ENCODE measurements at places on chromosomes 4 and X.

DNA sequence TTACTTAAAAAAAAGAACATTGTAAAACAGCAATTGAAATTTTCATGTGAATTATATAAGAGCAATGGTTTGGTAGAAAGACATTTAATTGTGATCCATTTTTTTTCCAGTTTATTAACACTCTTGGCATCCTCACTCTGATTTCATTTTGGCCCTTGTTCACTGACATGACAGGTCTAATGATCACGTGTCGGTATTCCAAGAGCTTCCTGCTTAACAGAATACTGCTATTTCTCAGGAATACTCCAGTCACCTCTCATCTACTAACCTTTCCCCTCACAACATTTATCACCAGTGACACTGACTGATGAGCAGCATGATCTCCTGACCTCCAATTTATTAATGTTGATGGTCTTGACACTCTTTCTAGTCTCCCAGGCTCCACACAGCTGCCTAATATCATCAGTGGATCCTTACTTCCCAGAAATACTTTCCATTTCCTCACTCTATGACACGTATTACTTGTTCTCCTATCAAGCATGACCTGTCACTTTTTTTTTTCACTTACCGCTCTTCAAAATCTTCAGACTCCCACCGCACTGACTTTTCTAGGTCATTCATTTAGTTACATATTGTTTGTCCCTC lies 847.8 kb upstream of the SLIT2 start:
- no peak for DNase-seq

DNA sequence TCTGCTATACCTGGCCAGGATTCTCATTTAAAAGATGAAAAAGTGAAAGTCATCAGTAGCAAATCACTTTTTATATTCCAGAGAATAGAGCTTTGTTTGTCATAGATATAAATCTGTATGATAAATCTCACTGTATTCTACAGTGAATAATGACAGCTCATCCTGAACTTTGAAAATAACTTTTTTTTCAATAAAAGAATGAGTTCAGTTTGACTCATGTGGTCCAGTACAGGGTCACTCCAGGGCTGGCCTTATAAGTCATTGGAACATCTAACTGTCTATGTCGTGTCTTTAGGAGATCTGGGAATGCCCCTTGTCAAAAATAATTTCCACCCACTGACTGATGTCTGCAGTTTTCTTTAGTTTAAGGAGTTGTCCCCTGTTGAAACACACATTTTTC lies 18.5 kb upstream of the CXCL8 start:
- DNase-seq: no peak

- no peak for DNase-seq
Observed at GRCh38 chr4:3771939-3772495, 5.8 kb downstream of the ADRA2C start.

DNA sequence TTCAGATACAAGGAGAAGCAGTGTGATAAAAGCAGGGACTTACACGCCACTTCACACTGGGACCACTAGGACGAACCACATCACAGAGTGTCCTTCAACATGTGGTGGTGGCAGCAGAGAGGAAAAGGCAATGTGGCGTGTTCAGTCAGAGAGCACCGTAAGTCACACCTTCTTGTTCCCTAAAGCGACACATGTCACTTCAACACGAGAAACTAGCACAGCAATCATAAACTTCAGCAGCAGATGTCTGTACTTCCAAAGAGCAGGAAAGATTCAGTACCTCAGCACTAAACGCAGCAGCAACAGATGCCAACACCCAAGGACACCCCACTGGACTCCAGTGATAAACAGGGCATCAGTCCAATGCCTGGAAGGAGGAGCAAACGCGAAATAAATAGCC lies 96.7 kb downstream of the AREG start:
- DNase-seq: no peak

DNA sequence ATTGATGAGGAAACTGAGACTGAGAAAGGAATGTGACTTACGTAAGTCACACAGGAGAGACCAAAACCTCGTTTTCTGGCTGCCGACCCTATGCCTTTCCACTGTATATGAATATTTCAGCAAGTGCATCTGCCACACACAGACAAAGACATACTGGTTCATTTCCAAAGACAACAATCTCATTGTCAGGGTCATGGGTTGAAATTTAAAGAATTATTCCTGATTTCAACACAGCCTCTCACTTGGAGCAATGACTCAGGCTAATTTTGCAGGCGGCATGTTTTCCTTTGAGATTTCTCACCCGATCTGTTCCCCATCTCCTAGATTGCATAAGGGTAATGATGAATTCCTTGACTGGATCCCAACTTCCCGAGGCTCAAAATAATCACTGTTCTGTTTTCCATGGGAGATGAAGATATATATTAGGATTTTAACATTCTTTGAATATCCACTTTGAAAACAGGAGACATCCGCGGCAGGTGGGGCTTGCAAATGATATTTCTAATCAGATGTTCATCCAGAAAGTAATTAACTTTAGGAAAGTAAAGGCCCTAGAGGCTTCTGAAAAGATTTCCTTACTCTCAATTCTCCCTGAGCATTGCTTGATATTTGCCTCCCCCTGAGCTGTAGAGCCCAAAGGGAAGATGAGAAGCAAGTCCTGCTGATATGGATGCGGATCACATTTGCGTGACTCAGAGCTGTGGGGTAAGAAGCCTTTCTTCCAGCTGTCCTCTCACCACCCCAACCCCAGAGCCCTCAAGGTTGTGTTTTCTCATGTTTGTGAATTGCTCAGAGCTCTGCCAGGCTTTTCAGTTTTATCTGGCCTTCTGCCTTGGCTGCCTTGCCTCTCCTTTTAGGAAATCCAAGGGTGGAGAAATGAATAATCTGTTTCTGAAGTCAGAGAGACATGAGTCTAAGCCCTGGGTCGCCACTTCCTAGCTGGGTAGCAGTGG lies 361.1 kb upstream of the BOD1L1 start:
- peak; percentile 20 for DNase-seq

DNA sequence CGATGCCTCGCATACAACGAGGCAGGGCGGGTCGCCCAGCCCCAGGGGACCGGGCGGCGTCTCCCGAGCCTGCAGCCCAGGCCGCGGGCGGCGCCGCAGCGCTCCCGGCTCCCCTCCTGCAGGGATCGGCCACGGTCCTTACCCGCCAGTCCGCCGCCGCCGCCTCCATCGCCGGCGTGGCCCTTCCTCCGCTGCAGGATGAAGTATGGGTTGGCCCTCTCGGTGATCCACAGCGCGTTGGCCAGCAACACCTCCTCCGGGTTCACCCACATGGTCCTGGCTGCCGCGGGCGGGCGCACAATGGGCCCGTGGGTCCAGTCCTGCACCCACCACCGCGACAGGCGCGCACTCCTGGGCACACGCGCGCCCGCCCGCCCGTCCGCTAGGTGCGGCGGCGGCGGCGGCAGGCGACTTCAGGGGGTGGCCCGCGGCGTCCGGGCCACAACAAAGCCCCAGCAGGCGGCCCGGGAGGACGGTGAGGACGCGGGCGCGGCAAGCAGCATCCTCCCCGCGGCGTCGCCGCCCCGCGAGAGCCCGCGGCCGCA lies 339 bp downstream of the TBC1D9 start:
- DNase-seq: peak; percentile 14

GRCh38 chr4:182925298-182925757 lies 8.1 kb upstream of the DCTD start:
- peak; percentile 66 for DNase-seq

DNA sequence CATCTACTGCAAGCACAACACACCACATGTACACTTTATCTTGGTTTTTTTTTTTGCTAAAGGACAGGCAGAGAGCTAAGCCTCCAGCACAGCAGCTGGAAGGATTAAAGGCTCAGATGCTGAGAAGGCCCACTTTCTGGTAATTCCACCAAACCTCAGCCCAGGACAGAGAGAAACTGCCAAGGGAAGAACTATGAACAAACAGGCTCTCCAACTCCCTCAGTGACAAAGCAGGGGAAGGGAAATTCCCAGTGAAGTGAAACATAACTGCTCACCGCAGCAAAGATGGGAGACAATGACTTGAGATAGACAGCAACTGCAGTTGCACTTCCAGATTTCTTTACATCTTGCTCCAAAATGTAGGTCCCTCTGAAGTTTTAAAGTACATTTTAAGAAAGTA lies 4.8 kb downstream of the PROM1 start:
- DNase-seq: no peak

DNA sequence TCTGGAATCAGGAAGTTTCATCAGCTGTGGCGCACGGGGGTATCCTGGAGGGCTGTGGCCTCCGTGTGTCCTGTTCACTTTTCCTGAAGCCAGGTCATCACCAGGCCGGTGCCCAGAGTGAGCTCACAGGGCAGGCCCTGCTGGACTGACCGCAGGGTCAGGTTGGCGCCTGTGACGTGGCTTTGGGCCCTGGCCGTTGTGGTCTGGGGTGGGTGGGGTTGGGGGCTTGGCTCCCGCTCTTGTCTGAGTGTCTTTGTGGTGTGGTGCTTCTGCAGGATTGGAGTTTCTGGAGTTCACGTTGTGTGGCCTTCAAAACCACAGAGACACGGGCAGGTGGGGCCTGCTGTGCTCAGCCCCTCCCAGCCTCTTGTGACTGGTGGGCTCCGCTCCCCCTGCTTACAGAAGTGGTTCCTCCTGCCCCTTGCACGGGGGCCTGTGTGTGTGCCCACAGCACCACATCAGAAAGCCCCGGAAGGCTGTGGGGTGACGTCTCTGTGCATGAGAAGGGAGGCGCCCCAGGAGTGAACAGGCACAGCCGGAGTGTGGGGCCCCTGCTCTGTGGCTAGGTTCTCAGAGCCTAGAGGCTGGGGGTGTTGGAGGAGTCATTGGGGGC lies 9.5 kb downstream of the RGS12 start:
- DNase-seq: no peak

DNA sequence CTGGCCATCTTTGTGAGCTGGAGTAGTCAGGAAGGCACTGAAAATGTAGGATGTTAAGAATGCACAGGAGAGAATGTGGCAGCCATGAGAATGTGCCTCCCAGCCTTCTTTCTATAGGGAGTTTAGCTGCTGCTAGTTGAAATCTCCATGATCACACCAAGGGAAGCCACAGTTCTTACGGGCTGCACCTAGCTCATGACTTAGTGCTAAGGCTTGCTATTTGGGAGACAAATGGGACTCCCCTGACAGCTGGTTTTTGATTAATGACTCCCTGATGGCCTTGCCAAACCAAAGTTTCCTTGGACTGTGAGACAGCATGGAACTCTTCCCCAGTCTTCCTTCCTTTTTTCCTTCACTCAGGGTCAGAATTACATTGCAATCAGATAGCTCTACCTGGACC lies 9.2 kb downstream of the CTSO start:
- DNase-seq: no peak

DNA sequence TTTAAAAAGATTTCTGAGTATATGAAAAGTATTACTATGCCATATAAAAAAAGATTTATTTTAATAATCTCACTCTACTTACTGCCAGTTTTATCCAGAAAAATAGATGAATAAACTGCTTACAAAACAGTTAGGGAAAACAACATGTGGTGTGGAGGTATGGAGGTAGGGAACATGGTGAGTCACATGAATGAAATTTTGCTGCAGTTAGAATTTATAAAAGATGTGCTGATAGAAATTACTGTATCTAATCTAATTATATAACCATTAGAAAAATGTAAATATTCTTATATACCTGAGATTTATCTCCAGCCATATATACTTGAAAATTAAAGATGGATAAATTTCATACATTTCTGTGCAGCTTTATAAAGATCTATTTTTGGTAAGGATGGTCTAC lies 184.0 kb upstream of the ANK2 start:
- no peak for DNase-seq

- DNase-seq: no peak
Observed at GRCh38 chrX:41518127-41518840, 71.1 kb downstream of the NYX start.

- DNase-seq: no peak
Observed at GRCh38 chr4:150590631-150591030, 8.7 kb downstream of the MAB21L2 start.

- DNase-seq: no peak
Observed at GRCh38 chrX:6674734-6675133, 139.8 kb upstream of the VCX3A start.

Data from midbrain (tissue), 1 donor.